Iris pigment epithelial cell (primary cell): ENCODE measurements at places on chromosomes 4 and X.
A peak's percentile ranks its signal among the peaks of the same experiment; 100 is the strongest.

GRCh38 chr4:119663160-119663788 is 34.7 kb upstream of the PDE5A start:
- DNase-seq, result peak; percentile 34

DNA sequence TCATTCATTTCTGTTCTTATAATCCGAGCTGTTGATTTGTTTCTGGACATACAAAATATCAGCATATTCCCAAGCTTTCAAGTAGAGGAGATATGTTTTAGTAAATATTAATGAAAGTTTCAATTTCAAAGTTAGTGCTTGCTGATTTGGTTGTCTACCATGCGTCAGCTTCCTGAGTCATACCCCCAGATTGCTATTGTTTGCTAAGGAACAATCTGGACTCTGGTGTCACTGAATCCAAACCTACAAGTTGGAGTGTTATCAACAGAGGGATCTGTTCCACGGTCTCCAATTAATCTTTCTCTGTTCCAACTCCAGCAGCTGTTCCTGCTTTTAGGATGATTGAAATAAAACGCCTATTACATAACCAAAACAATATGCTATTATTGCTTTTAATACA is 96.1 kb upstream of the FAM9A start:
- no peak for DNase-seq

DNA sequence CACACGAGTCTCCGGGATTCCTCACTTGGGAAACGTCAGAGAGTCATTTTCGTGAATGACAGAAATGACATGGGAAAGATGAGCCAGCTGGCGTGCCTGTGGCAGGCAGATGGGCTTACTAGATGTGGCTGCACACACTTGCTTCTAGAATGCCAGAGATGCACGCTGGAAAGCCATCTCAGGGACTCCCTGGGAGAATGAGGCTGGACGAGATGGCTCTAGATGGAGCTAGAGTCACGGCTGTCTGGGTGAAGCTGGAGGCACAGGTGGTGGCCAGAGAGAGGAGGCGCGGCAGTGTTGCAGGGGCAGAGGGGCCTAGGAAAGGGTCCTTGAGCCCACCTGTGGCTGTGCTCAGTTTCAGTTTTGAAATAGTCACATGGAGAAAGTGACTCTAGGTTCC is 26.0 kb downstream of the TKTL1 start:
- DNase-seq, result no peak

DNA sequence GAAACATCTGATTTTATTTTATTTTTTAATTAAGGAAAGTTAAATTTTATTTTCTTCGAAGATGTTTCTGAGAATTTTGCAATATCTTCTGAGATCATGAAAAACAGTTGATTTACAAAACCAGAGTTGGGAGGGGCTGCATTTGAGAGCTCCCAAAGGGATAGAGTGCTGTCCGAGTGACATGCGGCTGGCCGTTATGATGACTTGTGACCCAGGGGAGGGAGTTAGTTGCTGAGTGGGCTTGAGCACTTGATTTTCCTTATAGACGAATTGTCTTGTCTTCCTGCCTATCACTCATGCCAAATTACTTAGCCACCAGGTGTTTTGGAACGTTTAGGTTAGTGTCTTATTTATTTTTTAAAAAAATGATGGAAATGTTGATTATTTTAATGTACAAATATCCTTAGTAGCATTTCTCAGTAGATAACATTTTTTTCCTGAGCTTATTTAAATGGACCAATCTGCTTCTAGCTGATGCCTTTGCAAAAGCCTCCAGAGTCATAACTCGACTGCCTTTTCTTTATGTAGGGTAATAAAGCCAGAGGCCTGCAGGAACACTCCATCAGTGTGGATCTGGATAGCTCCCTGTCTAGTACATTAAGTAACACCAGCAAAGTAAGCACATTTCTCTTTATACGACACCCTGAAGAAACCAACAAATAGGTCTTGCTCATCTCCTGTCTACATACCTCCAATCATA is 85.2 kb downstream of the PTTG2 start:
- DNase-seq, result no peak

- no peak for DNase-seq
Observed at GRCh38 chr4:125316401-125316790, 1.6 kb downstream of the FAT4 start.

DNA sequence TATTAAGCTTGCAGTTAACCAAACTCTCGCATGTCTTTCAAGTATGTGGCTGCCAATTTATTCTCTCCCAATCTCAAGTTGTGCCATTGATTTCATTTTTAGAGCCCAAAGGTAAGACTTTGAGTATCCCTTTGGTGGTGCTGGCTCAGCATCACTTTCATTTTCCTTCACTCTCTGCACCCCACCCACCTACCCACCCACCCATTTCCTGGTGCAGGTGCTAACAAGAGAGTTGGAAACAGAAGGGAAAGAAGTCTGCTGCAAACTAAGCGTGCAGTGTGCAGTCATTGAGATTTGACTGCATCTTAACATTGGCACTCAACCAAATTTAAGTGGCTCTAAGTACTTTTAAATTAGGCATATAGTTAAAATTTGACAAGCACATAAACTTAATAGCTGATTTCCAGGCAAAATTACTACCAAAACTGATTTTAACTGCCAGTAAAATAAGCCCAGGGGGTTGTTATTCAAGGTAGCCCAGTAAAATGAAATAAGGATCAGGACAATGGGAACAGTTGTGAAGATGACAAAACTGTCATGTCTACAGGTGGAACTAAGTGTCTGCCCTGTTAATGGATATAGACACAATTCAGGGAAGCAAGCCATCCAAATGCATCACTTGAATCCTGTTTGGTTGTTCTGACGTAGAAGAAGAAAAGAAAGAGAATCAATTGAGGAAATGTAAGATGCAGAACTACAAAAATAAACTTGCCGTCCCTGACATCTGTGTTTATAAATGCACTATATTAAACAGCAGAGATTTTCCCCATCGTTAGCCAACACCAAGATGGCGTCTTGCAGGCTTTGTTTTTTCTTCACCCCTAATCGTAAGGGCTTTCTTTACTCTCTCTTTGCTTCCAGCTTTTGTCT is 184.2 kb downstream of the KDR start:
- DNase-seq, result no peak

GRCh38 chrX:153875391-153876111 is 10.4 kb downstream of the L1CAM start:
- peak; percentile 5 for DNase-seq

DNA sequence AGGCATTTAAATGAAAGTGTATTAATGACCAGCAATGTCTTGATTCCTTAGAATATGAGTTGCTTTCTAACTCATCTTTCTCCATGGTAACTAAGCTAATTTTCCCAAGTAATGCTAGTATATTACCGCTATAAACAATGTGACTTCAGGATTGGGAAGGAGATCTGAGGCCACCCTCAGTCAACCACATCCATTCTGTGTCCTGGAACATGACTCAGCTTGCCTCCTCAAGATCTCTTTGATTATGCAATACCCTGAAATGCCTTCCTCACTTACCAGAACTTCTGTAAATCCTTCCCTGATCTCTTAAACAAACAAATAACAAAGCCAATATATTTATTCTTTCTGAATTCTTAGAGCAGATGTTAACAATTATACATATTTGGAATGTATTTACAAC is 1495.5 kb downstream of the PCDH18 start:
- DNase-seq, result peak; percentile 96

DNA sequence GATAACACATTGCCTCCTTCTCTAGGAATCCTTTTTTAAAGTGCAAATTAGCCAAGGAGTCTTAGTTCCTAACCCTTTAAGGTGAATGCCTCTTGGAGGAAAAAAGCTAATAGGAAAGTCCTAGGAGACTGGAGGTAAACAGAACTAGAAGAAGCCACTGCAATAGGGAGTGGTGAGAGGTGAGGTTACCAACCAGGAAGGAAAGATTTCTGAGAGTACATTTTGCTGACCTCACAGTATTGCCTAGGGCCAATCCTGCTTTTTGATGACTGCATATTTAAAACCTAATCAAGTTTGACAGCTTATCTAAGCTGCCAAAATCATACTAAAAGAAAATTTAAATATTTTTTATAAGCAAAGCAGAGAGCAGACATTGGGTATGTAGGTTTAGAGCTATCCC is 7.3 kb upstream of the CUL4B start:
- no peak for DNase-seq

DNA sequence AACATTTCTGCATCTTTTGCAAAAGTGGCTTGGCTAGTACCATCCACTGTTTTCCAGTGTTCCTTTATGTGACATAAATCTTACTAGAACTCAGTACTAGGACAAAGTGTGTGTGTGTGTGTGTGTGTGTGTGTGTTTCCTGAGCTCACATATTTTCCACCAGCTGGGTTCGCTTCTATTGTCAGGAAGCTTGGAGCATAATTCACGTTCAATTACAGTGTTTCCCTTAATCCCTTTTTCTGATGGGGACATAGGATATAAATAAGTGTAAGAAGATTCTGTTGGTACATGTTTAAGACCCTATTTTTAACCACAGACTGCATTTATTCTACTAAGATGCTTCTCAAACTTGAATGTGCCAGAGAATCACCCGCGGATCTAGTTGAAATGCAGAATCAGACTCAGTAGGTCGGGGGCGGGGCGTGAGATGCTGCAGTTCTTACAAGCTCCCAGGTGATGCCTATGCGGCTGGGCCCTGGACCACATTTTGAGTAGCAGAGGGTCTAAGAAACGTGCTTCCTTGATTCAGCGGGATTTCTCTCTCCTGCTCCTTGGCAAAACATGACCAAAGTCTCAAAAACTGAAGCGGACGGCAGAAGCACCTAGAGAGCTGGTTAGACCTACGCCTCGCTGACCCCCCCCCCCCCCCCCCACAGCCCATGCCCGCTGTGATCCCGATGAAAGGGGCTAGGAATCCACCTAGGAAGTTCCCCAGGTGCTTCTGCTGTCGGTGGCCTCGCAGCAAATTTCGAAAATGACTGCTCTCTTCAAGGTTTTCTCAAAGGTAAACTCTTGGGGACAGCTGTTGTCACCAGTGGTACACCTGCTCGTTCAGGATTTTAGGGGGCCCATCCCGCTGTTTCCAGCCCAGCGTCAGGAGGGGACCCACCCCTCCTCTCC is 797 bp downstream of the CD99L2 start:
- no peak for DNase-seq

GRCh38 chrX:111811831-111812230 is 64.2 kb upstream of the TRPC5OS start:
- DNase-seq, result no peak

DNA sequence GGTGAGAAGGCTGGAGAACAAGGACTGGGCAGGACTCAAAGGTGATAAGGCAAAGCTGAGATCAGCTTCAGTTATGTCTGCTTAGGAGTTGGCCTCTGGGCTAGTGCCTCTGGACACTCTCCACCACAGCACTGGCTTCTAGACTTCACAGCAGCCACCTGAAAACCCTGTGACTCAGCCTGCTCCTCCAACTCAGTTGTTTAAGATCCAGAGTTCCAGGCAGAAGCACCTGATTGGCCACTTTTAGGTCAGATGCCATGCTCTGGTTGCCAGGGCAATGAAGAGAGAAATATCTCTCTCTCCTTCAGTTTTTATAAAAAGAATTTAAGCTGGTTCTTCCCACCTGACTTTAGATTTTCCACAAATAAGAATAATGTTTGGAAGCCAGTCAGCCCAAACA is 47.9 kb upstream of the BLTP1 start:
- no peak for DNase-seq

- no peak for DNase-seq
Observed at GRCh38 chr4:125714845-125715244, 400.1 kb downstream of the FAT4 start.

GRCh38 chr4:100280807-100281206 is 90.5 kb upstream of the DDIT4L start:
- no peak for DNase-seq

GRCh38 chr4:112060212-112060611 is 85.0 kb upstream of the FAM241A start:
- DNase-seq, result peak; percentile 58

GRCh38 chr4:8829584-8829983 is 42.1 kb downstream of the HMX1 start:
- no peak for DNase-seq

- DNase-seq, result no peak
Observed at GRCh38 chr4:127236889-127237288, 395.9 kb upstream of the INTU start.

DNA sequence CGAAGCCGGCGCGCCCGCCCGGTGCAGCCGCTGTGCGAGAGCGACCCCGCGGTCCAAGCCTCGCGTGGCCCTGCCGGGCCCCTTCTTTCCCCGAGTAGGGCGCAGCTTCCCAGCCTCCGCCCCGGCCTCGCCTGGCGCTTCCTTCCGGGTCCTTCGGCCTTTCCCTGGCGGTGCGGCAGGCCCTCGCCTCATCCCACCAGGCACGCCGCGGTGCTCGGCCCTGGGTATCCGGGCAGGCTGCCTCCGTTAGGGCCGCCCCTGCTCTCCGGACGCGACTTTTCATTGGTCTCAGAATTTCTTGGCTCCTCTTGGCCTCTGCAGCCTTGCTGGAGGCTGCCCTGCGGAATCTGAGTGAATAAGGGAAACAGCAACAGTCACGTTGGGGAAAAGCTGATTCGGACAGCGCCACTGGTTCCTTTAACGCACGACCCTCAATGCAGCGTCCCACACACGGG is 429 bp downstream of the UVSSA start:
- DNase-seq, result peak; percentile 93

DNA sequence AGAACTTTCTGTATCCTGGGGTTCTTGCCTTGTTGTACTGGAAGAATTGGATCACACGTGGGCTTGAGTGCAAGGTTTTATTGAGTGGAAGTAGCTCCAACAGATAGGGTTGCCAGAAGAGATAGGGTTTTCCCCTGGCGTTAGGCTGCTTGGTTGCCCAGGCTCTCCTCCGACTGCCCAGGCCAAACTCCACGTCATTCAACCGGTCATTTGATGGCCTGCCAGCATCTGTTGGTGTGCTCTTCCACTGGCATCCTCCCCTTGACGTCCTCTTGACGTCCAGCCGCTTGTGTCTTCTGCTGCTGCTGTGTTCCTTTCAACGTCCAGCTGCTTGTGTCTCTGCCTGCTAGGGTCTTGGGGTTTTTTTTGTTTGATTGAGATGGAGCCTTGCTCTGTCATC is 340.3 kb upstream of the ZCCHC13 start:
- DNase-seq, result no peak

GRCh38 chrX:149540131-149540620 is 636 bp upstream of the EOLA1 start:
- peak; percentile 85 for DNase-seq

- DNase-seq, result no peak
Observed at GRCh38 chr4:54819034-54819433, 161.3 kb downstream of the KIT start.

DNA sequence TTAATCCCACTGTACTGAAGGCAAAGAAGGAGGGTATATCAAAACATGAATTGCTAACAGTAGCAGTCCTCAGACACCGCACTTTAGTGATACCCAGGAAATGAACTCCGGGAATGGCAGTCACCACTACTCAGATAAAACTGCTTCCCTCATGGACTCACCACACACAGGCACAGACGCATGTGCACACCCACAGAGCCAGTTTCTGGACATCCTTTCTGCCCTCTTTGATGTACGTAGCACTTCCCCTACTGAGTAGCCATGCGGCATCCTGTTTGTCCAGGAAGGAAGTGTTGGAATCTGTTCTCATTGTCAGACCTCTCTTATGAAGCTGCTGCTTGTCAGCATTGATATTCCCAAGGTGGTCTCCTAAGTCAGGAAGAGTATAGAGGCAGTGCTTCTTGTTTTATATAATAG is 95.7 kb downstream of the DCLK2 start:
- DNase-seq, result peak; percentile 25

- peak; percentile 56 for DNase-seq
Observed at GRCh38 chr4:48780865-48781214, 761 bp upstream of the FRYL start.

GRCh38 chr4:85806334-85806733 is 331.4 kb downstream of the ARHGAP24 start:
- DNase-seq, result no peak
